KBM-7 (cell line): ENCODE measurements at places on chromosomes 4 and X.
A peak's percentile ranks its signal among the peaks of the same experiment; 100 is the strongest.

DNA sequence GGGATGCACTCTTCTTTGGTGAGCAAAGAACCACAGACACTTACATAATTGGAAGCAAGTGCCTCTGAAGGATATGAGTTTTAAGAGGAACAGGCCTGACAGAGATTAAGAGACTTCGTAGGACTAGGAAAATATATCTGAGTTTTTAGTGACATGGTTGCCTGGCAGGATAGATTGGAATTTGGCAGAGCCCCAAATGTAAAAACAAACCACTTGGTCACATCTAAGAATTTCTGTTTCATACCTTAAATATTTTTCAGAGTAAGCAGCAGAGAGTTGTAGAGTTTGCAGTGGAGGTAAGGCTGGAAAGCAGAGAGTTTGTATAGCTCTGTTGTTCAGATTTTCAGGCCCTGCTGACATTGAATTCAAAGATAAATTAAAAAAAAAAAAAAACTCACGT lies 150.1 kb upstream of the MAGEB2 start:
- no peak for DNase-seq

- no peak for DNase-seq
These were observed 2.6 kb upstream of the IL13RA1 start for GRCh38 chrX:118724775-118725174.

GRCh38 chr4:4694296-4694772 lies 152.5 kb upstream of the STX18 start:
- no peak for DNase-seq

DNA sequence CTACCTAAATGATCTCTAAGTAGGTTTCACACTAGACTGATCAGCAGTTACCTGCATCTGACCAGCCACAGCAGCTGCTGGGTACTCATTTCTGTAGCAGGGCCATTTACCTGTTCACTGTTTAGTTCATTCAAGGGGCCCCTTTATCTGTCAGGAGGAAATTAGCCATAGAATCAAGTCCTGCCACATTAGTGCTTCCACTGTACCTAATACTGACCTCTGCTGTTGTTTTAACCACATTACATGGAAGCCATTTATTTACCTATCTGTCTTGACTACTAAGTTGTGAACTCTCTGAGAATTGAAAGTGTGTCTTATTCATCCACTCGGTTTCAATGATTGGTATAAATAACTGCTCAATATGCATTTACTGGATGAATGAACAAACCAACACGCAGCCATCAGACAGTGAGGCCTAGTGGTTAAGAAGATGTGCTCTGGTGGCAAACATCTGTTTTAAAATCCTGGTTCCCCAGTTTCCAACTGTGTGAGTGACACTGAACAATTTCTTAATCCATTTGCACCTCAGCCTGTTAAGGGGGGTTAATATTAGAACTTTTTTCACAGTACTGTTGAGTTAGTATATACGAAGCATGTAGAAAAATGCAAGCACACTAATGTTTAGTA lies 30.0 kb upstream of the ANXA5 start:
- peak; percentile 66 for DNase-seq

DNA sequence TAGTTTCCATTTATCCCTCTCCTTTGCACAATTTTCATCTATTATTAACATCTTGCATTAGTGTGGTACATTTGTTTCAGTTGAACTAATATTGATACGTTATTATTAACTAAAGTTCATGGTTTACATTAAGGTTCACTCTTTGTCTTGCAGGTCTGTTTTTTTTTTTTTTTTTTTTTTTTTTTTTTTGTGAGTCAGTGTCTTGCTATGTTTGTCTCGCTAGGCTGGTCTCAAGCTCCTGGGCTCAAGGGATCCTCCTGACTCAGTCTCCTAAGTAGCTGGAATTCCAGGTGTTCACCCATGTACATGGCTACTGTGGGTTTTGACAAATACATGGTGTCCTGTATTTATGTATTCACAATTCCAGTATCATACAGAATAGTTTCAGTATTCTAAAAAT lies 6.8 kb downstream of the TBC1D19 start:
- DNase-seq, result no peak
